ENCODE measurements at places on chromosomes 1 and 21. TPM values are rescaled to one million over a fixed set of nuclear protein-coding genes. Genes with fewer than 3 reads are reported as not detected.

TSSK3 gene
- total RNA-seq, result 0.71 TPM

FAM72D gene
- total RNA-seq, result 0.32 TPM

CCDC30 gene
- total RNA-seq, result 0.37 TPM

SYCP1 gene
- not detected for total RNA-seq

LRRC38 gene
- total RNA-seq, result not detected

KCNK2 gene
- total RNA-seq, result 0.31 TPM

IL10 gene
- 0.80 TPM for total RNA-seq

MRPL24 gene
- total RNA-seq, result 47.2 TPM

ZBTB8A gene
- total RNA-seq, result 1.7 TPM

APOBEC4 gene
- total RNA-seq, result not detected

SRRM1 gene
- 41.4 TPM for total RNA-seq

SLC44A3 gene
- 7.4 TPM for total RNA-seq

RIPPLY3 gene
- 0.12 TPM for total RNA-seq

CCDC185 gene
- not detected for total RNA-seq

BMP8B gene
- total RNA-seq, result 1.9 TPM

RFX5 gene
- total RNA-seq, result 12.5 TPM

SYT14 gene
- total RNA-seq, result not detected

C1orf210 gene
- 2.7 TPM for total RNA-seq

KCNT2 gene
- total RNA-seq, result 8.0 TPM

TMPRSS2 gene
- 20.9 TPM for total RNA-seq

TMCO4 gene
- total RNA-seq, result 8.9 TPM

CD52 gene
- total RNA-seq, result 3.6 TPM

HES3 gene
- not detected for total RNA-seq

IVL gene
- total RNA-seq, result not detected

MYOG gene
- total RNA-seq, result not detected

DCST2 gene
- 0.84 TPM for total RNA-seq

NFIA gene
- 73.9 TPM for total RNA-seq

ANXA9 gene
- 9.9 TPM for total RNA-seq

ARHGAP30 gene
- total RNA-seq, result 7.4 TPM

NBPF26 gene
- total RNA-seq, result 11.7 TPM

ASCL5 gene
- not detected for total RNA-seq

LMX1A gene
- total RNA-seq, result not detected

All from right lobe of liver (tissue), 6 donors.